ENCODE measurements at places on chromosomes 2 and 18.

- DNase-seq: no peak
These were observed 94.4 kb upstream of the NOSTRIN start for GRCh38 chr2:168708080-168708479.

- DNase-seq: no peak
These were observed 83.4 kb upstream of the SNTG2 start for GRCh38 chr2:867296-867695.

GRCh38 chr2:233816771-233817170, 37.6 kb downstream of the HJURP start:
- no peak for DNase-seq

DNA sequence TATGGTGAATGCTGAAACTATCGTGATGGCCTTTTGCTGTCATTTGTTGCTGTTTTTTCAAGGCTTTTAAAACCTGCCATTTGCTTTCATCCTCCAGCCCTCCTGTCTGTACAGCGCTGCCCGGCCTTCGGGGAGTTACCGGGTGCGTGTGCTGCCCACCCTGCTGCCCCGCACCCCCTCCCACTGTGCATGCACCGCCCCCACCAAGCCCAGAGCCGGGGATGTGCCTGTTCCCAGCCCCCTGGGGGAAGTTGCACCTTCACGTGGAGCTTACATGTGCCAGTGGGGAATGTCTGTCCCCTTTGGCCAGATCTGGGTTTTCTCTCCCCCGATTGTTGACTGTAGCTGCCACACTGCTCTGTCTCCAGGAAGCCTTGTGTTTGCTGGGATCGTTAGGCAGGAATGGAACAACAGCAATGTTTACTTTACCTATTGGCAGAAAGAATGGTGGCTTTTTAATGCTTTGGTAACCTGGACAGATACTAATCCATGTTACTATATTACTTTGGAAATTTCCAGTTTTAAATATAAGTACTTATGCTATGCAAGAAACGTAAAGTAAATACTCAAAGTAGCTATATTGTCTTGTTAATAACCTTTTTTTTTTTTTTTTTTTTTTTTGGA, 64.8 kb upstream of the RBM44 start:
- DNase-seq: no peak

All from fibroblast of mammary gland (primary cell).